BE2C (cell line): ENCODE measurements at places on chromosomes 11 and 22.

DNA sequence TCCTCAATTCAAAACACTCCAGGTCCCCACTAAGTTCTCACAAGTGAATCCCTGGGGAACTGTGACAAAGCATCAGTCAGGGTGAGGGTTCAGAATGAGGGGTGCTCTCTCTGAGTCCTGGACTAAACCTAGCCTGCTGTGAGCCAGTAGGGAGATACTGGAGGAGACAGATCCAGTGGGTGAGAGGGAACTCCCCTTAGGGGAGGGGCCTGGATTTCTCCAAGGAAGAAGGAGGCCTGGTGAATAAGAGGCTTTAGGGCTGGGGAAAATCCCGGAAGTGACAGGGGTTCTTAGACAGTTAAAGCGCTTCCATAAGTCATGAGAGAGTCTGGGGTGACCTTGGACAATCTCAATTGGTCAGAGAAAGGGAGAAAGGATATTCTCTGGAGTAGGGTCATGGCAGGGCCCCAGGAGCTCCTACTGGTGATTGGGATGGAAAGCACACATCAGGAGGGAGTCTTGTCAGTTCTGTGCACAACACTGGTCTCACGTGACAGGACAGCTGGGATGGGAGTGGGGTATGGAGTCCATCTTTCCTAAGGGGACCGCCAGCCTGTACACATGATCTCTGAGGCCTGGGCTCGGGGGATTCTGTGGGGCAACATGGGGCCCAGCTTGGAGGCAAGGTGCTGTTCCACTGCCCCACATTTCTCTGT lies 1.5 kb downstream of the TBC1D10A start:
- no peak for DNase-seq

GRCh38 chr22:38569181-38569971 lies 607 bp downstream of the DMC1 start:
- DNase-seq: peak; percentile 11

- no peak for DNase-seq
Observed at GRCh38 chr11:108551651-108552462, 41.7 kb downstream of the EXPH5 start.

DNA sequence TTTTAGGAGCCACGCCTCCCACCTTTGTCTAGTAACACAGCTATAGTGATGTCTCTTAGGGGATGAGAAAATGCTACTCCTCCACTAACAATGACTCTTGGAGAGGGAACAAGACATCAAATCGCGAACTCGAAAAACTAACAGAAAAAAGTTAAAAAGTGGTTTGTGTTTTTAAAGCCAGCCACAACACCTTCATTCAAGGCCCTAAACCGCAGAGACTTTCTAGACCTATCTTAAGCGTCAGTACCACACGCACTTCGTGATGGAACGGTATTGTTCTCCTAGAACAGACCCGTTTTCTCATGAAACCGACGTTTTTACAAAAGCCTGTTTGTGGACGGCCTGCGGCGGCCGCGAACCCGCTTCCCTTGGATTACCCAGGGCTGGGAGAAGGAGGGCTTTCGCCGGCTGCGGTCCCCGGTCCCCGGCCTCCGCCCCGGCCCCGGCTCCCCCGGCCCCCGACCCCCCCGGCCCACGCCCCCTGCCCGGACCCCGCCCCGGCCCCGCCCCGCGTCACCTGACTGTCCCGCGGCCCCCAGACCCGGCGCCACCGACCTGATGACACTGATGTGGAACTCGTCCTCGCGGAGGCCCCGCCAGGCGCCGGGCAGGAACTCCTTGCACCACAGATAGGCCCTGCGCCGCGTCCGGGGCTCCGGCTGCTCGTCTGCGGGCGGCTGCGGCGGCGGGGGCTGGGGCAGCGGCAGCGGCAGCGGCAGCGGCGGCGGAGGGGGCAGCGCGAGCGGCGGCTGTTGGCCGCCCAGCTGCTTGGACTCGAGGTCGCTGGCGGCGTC lies 718 bp downstream of the CHKA start:
- peak; percentile 75 for DNase-seq

DNA sequence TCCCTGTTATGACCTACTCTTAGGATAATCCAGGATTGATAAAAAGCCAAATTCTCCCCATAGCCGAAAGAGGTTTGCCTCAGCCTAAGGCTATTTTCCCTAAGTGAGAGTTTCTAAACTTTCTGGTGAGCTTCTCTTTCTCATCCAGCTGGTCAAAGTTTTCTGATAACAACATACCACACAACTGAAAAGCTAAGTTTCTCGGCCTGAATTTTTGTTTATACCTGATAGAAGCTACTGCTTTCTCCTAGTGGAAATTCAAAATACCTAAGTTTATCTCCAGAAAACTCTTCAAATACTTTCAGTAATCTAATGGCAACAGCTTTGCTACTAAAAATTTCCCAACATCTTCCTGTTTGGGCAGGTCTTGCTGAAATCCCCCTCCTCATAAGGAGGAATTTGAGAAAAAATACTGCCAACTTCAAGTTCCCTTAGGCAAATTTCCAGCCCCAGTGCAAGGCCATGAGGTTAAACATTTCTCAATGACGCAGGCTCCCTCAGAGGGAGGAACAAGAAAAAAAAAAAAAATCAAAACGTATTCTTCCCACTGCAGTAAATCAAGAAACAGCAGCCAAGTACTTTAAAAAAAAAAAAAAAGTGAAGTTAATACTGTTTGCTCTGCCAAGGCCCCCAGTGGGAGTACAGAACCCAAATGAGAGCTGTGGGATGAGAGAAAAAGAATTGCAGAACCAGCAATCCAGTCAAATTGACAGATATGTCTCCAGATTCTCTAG lies 127.0 kb downstream of the MRTFA start:
- DNase-seq: no peak

- DNase-seq: no peak
Observed at GRCh38 chr22:47000888-47001287, 238.4 kb downstream of the TBC1D22A start.

DNA sequence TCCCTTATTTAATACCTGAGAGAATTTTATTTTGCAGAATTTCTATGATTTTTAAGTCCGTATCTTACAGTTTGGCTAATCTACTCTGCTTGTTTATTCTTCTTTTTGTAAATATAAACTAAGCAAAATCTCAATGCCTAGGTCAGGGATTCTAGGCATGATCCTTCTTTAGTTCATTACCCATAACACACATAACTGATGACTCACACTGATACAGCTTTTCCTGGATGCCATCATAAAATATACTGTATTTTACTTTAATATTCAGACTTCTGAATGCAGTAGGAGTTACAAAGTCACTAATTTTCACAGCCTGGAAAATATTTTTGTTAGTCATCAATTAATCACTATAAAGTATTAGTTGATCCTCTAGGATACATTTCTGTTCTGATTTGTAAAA lies 898.2 kb upstream of the RAG2 start:
- no peak for DNase-seq

DNA sequence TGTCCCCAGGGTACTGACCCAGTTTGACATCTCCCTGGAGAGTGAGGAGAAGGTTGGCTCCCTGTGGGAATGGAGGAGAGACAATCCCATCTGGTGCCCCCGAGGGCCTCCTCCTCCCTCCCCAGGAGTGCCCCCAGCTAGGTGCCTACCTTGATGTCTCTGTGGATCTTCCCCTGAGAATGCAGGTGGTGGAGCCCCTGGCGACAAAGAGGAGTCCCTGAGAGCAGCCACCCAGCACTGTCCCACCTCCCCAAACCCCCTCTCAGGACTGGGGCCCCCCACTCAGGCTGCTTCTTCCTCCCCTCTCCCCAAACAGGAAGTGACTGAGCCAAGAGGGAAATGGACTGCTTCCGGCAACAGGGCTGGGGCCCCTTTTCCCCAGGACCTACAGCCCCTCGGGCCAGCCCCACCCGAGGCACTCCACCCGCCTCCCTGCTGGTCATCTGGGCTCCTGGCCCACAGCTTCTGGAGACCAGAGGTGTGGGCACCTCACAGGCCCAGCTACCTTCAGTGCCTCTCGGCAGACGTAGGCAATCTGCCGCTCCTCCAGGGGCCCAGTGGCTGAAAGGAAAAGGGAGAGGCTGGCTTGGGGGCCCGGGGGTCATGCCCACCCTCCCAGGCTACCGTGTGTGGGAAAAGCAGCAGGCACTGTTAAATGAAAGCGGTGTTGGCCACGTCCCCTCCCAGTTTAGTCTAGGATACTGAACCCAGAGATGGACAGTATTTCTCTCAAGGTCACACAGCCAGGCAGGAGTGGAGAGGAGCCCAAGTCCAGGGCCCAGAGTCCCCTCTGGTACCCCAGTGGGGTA lies 1.2 kb downstream of the MAP4K2 start:
- no peak for DNase-seq

DNA sequence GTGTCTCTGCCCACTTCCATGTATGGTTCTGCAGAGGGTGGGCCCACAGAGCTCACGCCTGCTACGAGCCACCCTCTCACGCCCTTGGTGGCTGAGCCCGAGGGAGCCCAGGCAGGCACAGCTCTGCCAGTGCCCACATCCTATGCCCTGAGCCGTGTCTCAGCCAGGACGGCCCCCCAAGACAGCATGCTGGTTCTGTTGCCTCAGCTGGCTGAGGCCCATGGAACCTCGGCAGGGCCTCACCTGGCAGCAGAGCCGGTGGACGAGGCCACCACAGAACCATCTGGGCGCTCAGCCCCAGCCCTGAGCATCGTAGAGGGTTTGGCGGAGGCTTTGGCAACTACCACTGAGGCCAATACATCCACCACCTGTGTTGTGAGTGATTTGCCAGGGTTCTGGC lies 64.0 kb downstream of the OTOG start:
- DNase-seq: no peak

- DNase-seq: no peak
Observed at GRCh38 chr11:14163576-14163975, 195.4 kb downstream of the RRAS2 start.

DNA sequence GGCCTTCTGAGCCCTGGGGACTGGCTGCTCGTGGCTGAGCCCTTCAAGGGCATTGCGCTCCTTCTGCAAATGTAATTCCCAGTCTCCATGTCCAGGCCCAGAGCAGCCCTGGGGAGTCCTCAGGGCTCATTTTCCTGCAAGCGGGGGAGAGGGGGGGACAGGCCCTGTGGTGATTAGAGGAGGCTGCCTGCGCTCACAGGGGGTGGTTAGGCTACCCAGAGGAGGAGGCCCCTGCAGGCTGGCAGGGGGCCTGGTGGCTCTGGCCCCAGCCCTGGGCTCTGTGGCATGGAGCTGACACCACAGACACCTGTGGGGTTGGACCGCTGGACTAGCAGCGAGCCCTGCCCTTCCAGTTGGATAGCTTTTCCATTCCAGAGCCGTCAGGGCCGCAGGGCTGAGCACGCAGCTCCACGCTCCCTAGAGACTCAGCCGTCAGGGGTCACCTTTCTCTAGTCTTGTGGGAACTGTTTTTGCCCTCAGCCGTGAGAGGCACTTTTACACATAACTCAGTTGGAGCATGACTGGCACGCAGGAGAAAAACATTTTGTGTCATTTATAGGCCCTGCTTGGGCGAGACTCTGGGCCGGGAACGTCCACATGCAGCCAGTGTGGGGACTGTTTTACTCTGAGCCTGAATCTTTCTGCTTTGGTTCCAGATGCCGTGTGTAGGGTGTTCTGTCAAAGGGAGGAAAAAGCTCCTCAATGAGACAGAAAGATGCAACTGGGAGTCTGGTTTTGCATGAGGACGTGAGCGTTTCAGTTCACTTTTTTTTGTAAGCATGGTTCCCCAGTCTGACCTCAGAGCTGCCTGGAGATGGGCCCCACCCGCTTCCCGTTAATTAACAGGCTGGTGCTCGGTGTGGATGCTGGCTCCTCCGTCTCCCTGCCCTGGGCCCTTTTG lies 58.1 kb downstream of the LRP5 start:
- peak; percentile 80 for DNase-seq

GRCh38 chr22:19143967-19144400 lies 467 bp downstream of the ESS2 start:
- no peak for DNase-seq

DNA sequence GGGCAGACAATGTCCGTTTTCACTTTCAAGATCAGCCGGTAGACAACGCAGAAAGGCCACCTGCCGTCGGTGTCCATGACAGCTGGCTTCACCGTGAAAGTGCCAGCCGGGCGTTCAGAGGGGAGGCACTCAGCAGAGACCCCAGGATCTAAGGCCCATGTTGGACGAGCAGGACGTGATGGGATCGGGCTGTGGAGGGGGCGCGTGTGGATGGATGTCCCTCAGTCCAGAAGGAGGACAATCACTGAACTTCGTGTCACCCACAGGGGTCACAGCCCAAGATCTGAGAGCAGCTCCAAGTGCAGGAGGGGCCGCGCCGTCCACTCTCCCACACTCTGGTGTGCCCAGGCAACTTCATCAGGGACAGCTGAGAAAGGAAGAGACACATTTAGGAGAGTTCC lies 164.4 kb downstream of the BRD1 start:
- no peak for DNase-seq

GRCh38 chr22:23583836-23584235 lies 3.7 kb upstream of the IGLL1 start:
- DNase-seq: no peak

DNA sequence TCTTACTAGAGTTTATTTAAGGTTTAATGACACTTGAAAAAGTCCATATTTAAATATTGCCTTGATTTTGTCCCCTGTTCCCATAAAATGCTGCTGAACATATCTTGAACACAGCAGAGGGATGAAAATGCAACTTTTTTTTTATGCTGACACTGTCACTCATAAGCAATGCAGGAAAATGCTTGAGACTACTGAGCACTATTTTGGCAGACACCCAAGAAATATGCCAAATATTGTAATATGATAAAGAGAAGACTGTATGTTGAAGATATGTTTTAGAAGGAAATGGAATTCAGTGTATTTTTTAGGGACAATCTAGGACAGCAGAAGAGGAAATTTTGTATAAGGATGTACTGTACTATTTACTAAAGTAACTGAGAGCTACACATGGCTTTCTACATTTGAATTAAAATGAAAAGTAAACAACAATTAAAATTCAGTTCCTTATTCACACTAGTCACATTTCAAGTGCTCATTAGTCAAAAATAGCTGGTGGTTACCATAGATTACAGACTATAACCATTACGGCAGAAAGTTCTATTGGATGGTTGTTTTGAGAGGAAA lies 58.6 kb downstream of the LRRC4C start:
- no peak for DNase-seq

GRCh38 chr11:88596786-88597185 lies 259.2 kb upstream of the CTSC start:
- no peak for DNase-seq

DNA sequence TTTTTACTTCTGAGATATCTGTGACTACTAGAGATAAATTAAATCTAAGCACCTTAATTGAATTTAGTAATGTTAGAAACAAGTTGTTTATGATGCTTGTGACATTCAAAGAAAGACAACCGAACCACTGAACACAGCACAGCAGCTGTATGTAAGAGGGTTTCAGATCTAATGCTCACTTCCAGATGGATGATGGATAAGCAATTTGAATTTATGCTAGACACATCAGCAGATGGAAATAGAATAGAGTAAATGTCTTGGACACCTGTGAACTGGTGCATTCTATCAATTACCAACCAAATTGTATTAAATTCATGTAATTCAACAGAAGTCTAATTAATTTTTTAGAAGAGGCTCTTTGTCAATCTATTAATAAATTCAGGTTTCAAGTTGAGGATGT lies 306.3 kb downstream of the CNTN5 start:
- no peak for DNase-seq

GRCh38 chr22:44862981-44863860 lies 110.8 kb downstream of the ARHGAP8 start:
- peak; percentile 35 for DNase-seq

GRCh38 chr22:24460418-24461089 lies 33.2 kb downstream of the ADORA2A start:
- DNase-seq: no peak
